Activated CD4-positive, alpha-beta T cell treated with anti-CD3 and anti-CD28 coated beads for 4 hours (primary cell): ENCODE measurements at places on chromosomes 6 and 20.

DNA sequence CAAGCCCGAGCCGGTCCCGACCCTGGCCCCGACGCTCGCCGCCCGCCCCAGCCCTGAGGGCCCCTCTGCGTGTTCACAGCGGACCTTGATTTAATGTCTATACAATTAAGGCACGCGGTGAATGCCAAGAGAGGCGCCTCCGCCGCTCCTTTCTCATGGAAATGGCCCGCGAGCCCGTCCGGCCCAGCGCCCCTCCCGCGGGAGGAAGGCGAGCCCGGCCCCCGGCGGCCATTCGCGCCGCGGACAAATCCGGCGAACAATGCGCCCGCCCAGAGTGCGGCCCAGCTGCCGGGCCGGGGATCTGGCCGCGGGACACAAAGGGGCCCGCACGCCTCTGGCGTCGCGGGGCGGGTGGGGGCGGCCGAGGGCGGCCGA is 37.5 kb downstream of the YTHDF1 start:
- no peak for DNase-seq

GRCh38 chr20:52837378-52837777 is 134.8 kb upstream of the TSHZ2 start:
- DNase-seq, result no peak

DNA sequence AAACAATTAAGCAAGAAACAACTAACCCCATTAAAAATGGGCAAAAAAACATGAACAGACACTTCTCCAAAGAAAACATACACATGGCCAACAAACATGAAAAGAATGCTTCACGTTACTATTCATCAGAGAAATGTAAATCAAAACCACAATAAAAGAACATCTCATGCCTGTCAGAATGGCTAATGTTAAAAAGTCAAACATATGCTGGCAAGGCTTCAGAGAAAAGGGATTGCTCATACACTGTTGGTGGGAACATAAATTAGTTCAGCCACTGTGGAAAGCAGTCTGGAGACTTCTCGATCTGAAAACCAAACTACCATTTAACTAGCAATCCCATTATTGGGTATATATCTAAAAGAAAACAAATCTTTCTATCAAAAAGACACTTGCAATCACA is 217.5 kb downstream of the TINAG start:
- DNase-seq, result no peak

DNA sequence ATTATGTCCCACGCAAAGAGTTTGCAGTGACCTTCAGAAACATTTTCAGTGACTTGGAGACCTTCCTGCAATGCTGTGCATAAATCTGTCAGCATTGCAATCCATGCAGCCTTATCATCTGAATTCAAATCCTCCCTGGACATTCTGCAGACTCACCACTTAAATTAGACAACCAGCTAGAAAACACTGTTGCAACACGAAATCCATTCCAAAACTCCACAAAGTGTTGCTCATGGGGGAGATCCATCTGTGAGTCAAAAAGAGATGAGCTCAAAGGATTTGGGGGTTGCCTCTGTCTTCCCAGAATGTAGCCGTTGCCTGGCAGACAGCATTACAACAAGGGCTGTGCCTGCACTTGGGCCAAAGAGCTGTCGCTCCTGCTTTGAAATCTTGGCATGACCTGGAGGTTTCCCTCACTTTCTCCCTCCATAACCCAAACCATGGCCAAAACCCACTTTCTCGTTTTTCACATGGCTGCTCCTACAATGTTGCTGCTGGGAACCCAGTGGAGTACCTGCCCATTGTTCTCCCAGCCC is 163.5 kb upstream of the CDYL start:
- no peak for DNase-seq

DNA sequence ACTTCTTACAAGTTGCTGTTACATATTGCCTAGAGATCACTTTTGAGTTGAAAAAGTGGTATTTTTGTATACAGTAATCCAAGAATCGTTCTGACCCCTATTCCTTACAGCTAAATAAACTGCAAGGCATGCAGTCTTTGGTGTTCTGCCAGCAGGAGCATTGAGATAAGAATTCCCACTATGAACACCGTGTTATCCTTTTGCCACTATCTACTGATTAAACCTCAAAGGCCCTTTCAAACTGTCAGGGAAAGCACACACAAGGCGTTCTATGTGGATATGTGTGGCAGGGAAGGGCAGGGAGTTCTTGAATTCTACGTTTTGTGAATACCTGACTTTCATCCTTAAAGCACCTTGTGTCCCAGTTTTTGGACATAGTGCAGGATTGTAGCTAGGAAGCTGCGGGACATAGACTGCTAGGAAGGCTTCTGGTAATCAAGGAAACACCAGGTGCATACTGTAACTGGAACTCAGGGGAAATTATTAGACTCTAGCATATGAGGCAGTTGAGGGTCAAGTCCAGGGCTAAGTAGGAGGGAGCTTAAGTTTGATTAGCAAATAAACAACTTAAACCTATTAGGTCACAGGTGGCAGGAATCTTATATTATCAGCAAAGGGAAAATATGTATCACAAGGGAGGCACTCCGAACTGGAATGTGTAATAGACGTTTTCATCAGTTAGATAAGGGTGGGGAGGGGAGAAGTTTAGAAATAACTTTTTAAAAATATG is 506.6 kb downstream of the RNF144B start:
- no peak for DNase-seq

- no peak for DNase-seq
These were observed 154.3 kb upstream of the TENT5A start for GRCh38 chr6:81906709-81907204.

DNA sequence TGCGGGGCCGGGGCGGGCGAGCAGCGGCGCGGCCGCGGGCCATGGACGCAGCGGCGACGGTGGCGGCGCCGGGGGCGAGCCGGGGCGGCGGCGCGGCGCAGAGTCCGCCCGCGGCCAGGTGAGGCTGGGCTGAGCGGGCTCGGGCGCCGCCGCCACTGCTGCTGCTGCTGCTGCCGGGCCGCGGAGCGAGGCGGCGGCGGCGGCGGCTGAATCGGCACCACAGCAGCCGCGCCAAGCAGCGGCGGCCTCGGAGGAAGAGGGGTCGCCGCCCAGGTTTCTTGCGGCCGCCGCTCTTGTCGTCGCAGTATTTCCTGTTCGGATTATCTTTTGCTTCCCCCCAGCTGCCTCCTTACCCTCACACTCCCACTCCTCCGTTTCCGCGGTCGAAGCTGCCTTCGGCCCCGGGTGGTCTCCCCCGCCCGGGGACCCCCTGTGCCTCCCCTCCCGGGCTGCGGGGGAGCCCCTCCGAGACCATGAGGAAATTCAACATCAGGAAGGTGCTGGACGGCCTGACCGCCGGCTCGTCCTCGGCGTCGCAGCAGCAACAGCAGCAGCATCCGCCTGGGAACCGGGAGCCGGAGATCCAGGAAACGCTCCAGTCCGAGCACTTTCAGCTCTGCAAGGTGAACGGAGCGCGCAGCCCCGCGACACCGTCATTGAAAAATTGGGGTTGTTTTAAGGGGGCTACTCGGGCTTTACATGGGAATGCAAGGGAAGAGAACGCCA is at the start of gene STXBP5:
Gene STXBP5, plus strand, starts transcription at position 358 of the 726 bp plus-strand sequence. Its CDS starts 116 bp downstream, at position 474.
- peak; percentile 28 for DNase-seq

GRCh38 chr6:13355043-13355945 is 27.0 kb upstream of the TBC1D7 start:
- DNase-seq, result peak; percentile 6

- no peak for DNase-seq
These were observed 96.1 kb downstream of the LAMA2 start for GRCh38 chr6:128979071-128979470.

- DNase-seq, result no peak
These were observed 37.5 kb downstream of the FAM217A start for GRCh38 chr6:4041480-4041879.

GRCh38 chr6:166377721-166378120 is 5.0 kb downstream of the MPC1 start:
- no peak for DNase-seq

GRCh38 chr6:81697559-81697958 is 54.9 kb downstream of the TENT5A start:
- DNase-seq, result no peak

DNA sequence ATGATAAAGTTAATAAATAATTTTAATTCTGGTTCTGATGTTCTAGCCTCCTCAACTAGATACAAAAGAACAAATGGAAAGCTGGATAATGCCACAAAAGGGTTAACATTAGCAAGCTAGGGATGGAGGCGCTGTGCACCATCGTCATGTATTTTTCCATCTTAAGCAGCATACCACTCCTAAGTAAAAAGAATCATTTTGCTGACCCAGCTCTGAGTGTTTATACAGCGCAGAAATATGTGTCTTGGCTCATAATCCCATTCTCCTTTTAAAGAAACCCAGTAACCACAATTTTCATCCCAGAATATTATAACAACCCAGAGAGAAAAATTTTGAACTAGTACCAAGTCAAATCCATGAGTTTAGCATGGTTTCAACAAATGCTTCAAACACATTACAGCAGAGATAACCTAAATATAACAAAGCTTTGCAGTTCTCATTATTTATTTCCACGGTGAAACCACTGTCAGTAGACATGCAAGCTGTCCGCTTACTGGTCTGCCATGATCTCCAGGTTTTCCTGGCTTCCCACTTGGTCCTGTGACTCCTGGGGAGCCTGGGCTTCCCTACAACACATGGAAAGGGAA is 111.1 kb downstream of the COL12A1 start:
- no peak for DNase-seq

GRCh38 chr6:161261325-161261724 is 12.5 kb downstream of the AGPAT4 start:
- no peak for DNase-seq

GRCh38 chr20:14775778-14776177 is 438.4 kb upstream of the FLRT3 start:
- DNase-seq, result no peak

GRCh38 chr6:125277838-125278237 is 23.9 kb downstream of the HDDC2 start:
- DNase-seq, result no peak

- DNase-seq, result no peak
These were observed 54.2 kb upstream of the FRMD1 start for GRCh38 chr6:168133168-168133561.

GRCh38 chr20:17210983-17211382 is 15.9 kb upstream of the PCSK2 start:
- DNase-seq, result no peak

- DNase-seq, result no peak
These were observed 20.4 kb downstream of the PAX1 start for GRCh38 chr20:21725892-21726291.

DNA sequence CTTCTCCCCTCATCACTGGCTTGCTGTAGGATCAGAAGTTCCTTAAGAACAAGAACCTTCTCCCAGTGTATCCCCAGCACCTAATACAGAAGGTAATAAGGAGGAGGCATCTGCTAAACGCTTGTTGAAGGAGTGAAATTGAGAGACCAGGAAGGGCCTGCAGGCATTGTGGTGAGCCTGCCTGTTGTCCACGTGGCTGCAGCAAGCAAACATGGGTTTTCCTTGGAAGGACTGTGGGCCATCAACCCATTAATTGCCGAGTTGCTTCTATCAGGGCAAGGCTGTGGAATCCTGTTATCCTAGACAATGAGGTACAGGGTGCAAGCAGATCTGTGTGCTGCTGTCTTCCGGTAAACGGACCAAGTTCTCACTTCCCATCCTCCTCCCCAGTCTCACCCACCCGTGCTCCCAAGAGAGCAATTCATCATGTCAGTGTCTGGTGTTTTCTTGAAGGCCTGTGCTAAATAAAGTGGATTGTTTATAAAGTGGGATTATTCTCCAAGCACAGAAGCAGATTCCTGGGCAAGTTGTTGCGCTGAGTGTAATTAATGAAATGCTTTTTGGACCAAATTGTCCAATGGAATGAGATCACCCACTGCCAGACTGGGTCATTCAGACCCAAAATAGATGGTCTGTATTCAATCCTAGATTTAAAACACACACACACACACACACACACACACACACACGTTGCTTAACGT is 164.6 kb upstream of the CDYL start:
- DNase-seq, result no peak

DNA sequence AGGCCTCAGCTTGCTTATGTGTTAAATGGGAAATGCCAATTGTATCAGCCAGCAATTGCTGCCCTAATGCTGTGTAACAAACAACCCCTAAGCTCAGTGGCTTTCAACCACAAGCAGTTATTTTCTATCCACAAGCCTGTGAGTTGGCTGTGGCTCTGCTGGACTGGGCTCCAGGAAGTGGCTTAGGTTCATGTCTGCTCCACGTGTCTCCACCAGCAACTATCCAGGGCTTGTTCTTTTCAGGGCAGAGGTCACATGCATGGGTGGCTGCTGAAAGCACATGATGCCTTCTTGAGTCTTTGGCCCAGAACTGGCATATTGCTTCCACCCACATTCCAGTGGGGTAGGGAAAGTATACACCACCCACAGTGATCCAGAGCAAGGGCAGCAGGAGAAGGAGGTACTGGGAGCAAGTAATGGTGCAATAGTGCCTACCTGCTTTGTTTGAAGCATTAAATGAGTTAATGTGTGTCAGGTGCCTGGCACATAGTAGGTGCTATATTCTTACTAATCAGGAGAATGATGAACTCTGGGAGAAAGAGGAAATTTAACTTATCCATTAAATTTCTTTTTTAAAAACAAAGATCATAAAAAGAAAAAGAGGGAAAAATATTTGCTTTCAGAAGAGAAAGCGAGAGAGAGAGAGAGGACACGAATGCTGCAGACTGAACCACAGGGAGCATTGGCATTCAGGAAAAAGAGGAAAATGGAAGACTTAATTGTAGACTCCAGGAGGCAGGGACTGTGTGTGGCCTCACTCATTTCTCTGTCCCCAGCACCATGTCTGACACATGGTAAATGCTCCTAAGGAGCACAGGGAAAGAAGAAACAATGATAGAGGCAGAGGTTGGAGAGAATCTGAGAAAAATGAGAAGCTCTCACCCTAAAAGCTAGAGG is 25.2 kb upstream of the RNF24 start:
- no peak for DNase-seq

DNA sequence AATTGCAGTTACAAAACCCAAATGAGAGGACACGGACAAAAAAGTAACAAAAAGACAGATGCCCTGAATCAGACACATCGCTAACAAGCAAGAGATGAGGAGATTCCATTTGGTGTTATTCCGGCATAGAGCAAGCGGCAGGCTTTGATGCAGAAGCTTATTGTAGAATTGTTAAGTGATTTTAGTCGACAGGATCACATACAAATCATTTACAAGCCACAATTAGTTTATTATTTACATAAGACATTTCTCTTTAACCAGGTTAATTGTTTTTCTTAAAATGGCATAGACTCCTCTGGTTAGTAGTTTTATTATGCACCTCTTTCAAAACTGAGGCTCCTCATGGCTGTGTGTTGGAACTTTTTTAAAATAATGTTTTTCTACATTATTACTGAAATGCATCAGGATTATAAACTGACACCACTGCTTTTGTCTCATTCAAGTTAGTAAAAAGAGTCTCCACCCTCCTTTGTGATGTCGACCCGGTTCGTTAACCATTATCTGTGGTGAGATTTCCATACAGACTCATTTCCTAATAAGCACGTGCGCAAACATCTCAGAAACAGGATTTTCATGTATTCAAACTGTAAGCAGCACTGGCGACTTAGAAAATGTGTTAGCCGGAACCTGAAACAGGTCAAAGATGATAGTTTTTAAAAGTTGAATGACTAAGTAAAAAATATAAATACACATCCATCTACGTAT is 119.8 kb downstream of the COL12A1 start:
- no peak for DNase-seq

DNA sequence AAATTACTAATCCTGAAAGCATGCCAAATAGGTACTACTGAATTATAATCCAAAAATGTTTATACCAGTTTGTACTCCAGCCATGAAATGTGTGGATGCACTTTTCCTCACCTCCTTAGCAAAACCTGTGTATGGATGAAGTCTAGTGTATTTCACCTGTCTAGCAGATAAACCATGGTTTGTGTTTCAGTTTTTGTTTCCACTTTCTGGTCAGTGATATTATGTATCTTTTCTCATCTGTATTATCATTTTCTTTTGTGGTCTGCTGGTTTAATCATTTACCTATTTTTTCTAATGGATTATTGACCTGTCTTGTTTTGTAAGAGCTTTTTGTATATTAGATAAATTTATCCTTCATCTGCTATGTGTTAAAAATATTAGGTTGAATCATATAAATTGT is 41.0 kb upstream of the TMEM217 start:
- DNase-seq, result no peak
